ENCODE measurements at places on chromosomes 7 and 10.
A peak's percentile ranks its signal among the peaks of the same experiment; 100 is the strongest.

DNA sequence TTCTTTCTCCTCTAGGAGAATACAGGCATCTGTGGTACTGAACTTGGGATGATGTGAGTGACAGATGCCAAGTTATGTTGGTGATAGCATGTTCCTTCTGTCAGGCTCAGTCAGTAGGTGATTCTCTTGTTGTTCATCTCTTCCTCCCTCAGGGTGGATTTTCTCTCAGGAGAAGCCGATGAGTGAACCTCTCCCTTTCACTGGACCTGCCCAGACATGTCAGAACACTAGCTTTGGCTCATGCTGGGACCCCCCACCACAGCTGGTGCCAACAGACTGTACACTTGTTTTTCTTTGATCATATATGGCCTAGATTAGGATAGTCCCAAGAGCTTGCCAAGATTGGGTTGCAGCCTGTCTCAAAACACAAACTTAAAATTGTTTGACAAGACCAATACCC is 129.4 kb downstream of the BMPER start:
- no peak for DNase-seq

GRCh38 chr7:91692800-91693199 is 187.7 kb downstream of the MTERF1 start:
- DNase-seq: no peak

GRCh38 chr7:129896568-129897382 is 56.0 kb downstream of the UBE2H start:
- no peak for DNase-seq

DNA sequence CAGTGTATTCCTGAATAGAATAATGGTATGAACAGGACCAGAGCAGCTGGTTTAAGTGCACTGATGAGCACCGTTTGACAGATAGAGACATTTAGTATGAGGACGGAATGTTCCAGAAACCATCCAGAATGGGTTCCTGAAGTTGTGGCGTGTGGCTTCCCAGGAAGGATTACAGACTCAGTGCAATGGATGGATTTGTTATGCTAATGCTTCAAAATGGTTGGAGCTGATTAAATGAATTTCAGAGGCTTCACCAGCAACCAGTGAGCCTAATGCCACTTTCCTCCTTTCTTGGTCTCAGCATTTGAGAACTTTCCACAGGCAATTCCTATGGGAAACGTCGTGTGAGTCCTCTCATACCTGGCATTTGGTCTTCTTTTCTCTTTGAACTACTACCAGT is 9.9 kb downstream of the GATA3 start:
- DNase-seq: no peak

GRCh38 chr10:120727001-120727400 is 124.2 kb upstream of the WDR11 start:
- DNase-seq: no peak

DNA sequence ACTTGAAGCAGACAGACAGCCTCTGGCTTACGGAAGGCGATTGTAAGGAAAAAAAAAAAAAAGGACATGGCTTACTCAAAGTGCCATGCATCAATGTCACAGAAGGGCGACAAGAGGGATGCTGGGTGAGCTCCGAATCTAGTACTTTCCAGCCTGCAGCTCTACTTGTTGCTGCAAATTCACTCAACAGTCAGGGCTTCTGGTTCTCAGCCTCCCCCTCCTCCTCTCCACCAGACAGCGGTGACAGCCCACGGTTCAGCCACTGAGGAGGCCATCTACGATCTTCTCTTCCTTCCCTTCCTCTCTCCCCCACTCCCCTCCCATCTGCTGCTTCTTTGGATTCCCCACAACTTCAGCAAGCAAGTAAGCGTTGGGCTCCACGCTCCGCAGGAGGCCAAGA is 63.5 kb downstream of the PRKAG2 start:
- DNase-seq: no peak

DNA sequence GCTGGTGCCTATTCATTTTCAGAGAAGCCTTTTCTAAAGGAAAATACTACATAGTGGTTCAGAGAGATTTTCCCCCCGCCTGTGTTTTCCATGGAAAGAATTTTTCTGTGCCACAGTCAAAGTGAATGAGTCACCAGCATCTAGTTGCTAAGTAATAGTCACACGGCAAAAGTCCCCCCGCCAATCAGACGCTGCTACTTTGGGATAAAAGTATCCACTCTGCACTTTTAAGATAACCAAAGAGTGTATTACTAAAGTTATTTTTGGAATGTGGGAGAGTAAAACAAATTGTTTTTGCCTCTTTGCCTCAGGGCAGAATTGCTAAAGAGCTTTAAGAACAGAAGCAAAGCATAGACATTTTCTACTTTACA is 23.5 kb downstream of the ABLIM1 start:
- peak; percentile 63 for DNase-seq

- no peak for DNase-seq
Observed at GRCh38 chr10:120508966-120509365, 51.9 kb downstream of the PLPP4 start.

DNA sequence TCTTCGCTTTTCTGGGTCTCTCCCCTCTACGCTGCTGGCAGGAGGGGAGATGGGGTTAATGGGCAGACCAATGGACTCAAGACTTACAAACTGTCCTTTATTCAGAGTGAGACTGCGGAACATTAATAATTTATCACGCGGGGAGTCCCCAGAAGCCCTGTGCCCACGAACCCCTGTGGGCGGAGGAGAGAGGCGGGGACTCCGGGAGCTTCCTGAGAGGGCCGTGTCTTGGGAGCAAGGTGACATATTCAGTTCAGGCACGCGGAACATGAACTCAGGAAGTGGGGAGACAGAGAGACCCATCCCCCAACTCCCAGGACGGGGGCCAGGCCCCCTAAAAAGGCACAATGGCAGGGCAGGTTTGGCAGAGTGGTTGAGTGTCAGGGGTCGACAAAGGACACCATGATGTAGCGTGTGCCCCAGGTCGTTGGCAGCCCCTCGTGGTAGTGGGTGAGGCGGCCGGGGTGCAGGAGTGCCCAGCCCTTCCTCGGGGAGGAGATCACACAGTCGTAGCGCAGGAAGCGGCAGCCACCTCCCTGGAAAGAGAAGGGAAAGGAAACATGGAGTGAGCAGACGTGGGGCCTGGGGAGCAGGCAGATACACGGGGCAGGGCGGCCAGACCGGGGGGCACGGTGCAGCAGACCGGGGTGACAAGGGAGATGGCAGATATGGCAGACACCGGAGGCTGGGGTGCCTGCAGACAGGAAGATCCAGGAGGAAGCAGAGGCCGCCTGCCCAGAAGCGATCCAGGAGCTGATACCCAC is 5.2 kb upstream of the MOGAT3 start:
- no peak for DNase-seq

GRCh38 chr10:100998991-100999741 is 442 bp upstream of the LZTS2 start:
- DNase-seq: peak; percentile 23

DNA sequence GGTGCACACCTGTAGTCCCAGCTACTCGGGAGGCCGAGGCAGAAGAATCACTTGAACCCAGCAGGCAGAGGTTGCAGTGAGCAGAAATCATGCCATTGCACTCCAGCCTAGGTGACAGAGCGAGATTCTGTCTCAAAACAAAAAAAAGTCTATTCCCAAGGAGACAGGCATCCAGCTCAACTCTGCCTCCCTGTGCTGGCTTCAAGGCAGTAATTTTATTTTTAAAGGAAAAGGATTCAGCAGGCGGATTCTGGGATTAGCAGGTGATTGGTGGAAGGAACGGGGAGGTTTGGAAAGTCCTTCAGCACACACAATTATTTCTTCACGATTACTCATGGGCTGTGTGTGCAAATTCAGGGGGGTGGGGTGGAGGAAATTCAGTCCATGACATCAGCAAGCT is 242.9 kb downstream of the PAXIP1 start:
- DNase-seq: no peak

DNA sequence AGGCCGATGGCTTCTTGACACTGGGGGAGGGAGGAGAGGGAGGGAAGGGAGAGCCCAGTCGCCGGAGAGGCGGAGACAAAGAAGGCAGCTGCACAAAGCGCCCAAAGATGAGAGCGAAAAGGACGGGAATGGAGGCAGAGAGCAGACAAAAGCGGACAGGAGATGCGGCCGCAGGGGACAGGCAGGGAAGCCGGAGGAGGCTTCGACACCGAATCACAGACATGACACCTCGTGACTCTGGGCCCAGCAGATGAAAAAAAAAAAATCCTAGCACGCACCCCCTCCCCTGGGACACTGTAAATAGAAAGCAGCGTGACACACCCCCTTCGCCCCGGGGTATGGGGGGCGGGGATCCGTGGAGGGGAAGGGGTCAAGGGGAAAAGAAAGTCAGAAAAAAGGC is 976 bp downstream of the NAT16 start:
- DNase-seq: no peak

- DNase-seq: no peak
Observed at GRCh38 chr10:72753760-72754231, 61.9 kb downstream of the MCU start.

GRCh38 chr7:105219771-105220160 is 169.0 kb downstream of the SRPK2 start:
- no peak for DNase-seq

- DNase-seq: no peak
Observed at GRCh38 chr10:16820421-16820820, 3.2 kb upstream of the RSU1 start.

DNA sequence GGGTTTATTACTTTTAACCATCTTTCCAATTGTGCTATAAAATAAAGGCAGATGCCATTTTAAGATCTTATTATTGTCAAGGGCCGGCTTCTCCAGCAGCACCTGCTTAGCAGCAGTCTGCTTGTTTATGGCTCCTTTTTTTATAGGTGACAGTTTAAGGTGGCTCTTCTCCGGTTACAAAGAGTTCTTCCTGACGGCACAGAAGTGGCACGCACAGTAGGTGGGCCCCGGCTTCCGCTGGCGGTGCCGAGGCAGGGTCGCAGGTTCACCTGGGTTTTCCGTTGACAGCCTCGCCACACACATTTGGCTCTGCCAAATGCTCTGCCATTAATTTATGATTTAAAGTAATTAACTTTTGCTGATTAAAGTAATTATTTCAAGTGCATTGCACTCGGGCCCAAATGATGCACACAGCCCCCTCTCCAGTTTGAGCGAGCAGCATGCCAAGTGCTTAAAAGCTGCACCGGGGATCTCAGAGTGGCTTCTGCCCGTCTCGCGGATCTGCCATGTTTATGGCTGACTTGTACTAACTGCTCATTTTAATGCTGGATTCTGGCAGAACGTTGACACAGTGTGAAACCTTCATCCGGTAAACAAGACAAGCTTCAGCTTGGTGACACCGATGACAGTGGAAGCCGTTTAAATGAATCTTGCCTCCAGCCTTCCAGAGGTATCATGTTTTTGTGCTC is 355.1 kb upstream of the MKI67 start:
- no peak for DNase-seq

DNA sequence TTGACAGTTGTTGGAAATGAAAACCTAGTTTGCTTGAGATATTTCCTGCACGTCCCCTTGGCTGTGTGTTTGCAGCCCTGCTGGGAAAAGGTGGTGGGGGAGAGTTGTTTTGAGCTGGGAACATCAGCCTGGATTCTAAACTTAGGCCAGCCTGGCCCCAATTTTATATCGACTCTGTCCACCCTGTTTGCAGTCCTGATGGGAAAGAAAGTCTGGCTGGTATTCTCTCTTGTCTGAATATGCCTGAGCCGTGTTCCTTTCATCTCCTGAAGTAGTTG is 178.7 kb downstream of the CCDC3 start:
- DNase-seq: no peak

DNA sequence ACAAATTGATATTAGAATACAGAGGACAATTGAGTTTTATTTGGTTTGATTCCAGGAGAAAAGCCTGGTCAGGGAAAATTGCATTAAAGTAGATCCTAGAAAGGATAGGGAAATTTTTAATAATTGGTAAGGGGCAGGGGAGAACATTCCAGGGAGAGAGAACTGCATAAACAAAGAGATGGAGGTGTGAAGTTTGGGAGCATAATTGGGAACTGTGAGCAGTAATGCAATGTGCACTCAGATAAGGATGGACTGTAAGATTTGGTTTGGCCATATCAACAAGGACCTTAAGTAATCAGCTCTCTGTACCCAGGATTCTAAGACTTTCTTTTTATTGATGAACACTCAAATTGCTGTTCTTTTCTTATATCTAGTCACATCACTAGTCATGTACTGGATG is 41.4 kb downstream of the ZMYND11 start:
- no peak for DNase-seq

DNA sequence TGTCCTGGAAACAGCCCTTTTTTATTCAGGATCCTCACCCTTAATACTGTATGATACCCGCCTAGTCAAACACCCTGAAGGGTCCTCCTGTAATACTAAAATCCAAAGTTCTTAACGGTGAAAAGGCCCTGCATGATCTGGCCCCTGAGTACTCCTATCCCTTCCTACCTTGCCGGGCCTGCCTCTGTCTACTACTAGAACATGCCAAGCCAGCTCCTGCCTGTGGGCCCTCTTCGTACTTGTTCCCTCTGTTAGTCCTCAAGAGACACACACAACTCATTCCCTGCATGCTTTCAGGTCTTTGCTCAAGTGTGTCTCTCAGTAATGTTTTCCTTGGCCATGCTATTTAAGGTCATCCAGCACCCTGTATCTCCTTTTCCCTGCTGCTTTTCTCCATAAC is 5.0 kb upstream of the WAPL start:
- DNase-seq: no peak

DNA sequence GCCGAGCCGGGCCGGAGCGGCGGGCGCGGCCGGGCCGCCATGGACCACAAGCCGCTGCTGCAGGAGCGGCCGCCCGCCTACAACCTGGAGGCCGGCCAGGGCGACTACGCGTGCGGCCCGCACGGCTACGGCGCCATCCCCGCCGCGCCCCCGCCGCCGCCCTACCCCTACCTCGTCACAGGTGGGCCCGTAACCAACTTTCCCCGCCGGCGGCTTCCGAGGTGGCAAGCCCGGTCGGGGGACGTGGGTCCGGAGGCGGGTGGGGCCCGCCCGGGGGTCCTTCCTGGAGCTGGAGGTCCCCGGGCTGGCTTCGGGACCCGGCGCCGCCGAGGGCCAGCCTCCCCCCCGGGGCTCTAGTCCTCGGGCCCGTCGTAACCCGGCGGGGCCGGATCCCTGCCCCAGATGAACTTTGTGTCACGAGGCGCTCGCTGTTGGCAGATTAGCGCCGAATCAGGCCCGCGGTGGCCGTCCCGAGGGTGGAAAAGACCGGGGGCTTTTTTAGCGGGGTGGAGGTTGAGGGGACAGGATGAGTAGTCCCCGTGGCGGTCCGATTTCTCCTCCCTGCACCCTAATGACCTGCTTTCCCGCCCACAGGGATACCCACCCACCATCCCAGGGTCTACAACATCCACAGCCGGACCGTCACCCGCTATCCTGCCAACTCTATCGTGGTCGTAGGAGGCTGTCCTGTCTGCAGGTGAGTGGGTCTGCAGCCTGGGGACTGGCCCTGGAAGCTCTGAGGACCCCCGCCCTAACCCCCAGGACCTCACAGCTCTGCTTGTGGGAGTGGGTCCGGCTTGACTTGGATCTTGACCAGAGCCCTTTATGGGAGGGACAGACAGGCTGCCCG is 496 bp downstream of the BRI3 start:
- DNase-seq: no peak

GRCh38 chr10:85177767-85178166 is 849.4 kb downstream of the CCSER2 start:
- DNase-seq: no peak

DNA sequence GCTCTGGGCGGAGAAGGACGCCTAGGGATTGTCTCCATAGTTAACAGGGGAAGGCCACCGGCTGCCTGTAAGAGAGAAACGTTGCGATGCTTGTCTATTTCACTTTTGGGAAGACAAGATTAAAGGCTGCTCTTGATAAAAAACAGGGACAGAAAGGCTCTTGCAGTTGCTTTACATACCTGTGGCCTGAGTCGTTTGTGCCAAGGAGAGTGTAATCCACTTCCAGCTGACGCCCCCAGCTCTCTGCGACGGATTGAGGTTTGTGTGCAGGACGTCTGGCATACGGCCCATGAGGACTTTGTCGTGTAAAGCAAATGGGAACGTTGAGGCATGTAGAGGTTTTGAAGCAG is 1.1 kb downstream of the MAP3K8 start:
- no peak for DNase-seq

Data from NCI-H1048 (cell line).